Effector memory CD8-positive, alpha-beta T cell (primary cell): ENCODE measurements at places on chromosomes 5 and 9.

DNA sequence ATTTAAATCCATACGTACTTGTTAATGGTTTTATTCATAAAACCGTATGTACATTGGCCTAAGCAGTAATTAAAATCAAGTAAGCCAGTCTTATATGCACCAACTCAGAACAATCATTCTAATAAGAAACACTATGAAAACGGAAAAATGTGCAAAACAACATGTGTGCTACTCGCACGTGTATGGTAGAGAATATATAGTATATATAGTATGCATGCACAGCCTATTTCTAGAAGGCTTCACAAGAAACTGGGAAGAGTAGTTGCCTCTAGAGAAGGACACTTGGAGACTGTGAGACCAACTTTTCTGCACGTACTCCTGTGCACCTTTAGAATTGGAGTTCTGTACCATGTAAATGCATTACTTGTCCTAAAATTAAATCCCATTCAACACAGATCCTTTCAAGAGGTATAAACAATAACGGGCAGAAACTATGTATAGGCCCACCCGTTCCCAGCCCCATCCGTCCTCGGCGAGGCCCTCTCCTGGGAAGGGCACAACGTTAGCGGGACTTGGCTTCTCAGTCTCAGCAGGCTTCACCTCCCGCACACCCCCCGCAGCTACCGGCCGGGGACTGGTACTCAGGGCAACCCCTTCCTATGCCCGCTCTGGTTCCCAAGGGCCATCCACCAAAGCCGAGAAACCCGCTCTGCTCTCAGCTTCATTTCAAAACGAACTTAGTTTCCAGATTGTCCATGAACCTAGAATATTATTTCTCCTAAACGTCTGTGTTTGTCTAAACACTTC lies 2.0 kb downstream of the CDC14B start:
- DNase-seq, result no peak

DNA sequence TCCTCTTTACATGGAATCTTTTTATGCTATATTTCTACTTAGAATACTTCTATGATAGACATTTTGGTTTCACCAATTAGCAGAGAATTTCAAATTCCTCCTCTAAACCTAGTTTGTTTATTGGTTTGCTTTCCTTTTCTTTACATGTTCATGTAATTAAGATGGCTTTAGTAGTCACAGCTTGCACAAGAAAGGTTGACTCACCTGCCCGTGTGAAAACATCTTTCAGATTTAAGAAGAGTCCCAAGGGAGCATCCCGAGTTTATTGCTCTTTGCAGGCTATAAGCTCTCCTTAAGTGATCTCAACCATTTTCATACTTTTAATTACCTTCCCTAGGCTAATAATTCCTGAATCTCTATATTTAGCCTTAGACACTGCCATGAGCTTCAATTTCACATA lies 28.9 kb downstream of the TYRP1 start:
- DNase-seq, result no peak

DNA sequence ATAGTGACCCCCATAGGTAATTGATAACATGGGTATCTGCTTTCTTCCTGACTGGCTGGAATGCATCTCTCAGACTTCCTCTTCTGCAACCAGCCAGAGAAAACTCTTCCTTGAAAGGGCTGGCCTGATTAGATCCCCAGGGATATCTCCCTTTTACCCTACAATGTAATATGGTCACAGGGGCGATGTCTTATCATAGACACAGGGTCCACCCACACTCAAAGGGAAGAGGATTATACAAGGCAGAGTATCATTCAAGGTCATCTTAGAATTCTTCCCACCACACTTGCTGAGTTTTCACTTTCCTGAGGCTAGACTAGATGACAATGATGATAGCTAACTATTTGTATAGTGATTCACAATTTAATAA lies 33.2 kb downstream of the TTLL11 start:
- no peak for DNase-seq

- DNase-seq, result no peak
These were observed 4.0 kb downstream of the ST6GALNAC4 start for GRCh38 chr9:127912882-127913281.

- no peak for DNase-seq
These were observed 30.4 kb upstream of the UBTD2 start for GRCh38 chr5:172313915-172314314.

GRCh38 chr9:78280982-78281668 lies 15.8 kb upstream of the PSAT1 start:
- DNase-seq, result no peak

- DNase-seq, result no peak
These were observed 81.9 kb upstream of the DHFR start for GRCh38 chr5:80736730-80737129.

- DNase-seq, result no peak
These were observed 20.3 kb upstream of the DUSP1 start for GRCh38 chr5:172791286-172791685.

DNA sequence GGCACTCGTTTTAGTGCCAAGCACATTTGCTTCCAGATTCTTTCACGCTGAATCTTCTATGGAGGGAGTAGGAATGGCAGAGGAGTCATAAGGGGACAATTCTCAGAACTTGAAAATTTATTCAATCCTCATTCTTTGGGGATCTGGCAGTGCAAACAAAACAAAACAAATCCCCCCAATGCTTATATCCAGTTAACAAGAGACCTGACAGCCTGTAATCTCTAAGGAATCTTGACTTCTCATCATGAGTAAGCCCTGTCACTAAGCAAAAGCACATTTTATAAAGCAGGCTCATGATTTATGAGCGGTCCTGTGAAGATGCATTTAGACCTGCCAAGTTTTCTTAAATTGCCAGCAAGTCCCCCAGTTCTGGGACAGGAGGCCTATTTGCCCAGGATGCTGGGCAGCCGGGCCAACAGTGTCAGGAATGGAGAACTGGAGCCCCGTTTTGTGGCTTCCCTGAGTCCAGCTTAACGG lies 513.9 kb downstream of the CTNND2 start:
- DNase-seq, result no peak

DNA sequence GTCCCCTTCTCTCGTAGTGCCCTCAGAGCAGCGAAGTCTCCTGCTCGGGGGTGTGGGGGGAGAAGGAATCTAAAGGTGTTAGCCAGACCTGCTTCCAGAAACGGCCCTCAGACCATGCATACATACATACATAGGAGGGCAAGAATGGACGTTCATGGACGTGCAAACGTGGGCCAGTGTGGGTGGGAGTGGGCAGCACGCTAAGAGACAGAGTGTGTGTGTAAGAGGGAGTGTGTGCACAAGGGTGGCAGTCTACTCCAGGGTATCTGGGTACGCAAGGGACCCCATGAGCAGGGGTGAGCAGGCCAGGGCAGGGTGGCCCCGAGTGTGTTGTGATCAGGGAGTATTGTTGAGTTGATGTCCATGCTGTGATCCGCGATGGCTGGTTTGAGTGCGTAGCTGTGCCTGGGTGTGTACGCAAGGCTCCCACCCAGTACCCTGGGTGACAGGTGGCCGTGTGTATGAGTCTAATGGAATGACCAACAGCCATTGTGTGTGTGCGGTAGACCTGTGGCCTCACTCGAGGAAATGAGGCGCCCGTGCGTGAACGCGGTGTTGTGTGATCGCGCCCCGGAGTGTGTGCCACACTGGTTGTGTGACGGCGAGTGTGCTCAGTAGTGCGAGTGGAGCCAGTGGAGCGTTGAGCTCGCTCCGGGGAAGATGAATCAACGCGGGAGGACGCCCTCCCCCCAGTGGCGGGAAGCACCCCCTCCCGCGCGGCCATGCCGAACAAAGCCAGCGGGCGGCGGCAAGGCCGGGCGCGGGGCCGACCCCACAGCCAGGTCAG lies 826 bp downstream of the GPRIN1 start:
- no peak for DNase-seq

- DNase-seq, result no peak
These were observed 104.3 kb downstream of the FGF18 start for GRCh38 chr5:171523781-171524180.

DNA sequence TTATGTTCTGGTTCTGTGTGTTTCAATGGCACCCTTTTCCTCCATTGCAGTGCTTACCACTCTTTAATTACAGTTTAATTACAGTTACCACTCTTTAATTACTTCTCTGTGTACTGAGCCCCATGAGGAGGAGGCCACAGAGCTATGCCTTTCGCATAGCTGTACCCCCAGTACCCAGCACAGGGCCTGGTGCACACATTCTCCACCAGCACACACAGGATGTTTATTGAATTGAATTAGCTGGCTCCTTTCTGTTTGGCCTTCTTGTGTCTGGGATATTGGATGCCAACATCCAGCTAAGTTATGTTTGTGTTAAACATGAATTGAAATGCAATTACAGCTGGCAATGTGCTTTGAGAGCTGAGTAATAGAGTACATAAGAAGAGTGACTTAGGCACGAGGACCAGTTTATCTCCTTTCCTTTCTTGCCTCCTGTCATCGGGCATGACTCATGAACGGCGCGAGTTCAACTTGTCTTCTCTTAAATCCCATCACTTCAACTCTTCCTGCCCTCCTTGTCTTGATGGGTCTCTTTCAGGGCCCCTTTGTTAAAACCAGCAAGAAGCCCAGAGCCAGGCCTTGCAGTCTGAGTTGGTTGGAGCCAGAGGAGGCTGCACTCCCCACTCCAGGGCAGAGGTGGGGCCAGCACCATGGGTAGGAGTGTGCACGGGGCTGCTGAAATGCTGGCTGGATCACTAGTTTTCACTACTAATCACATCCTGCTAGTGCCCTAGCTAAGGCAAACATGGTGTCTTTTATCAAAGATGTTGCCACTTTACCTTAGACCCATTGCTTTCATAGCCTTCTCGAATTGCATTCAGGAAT lies 37.4 kb downstream of the MVB12B start:
- no peak for DNase-seq

DNA sequence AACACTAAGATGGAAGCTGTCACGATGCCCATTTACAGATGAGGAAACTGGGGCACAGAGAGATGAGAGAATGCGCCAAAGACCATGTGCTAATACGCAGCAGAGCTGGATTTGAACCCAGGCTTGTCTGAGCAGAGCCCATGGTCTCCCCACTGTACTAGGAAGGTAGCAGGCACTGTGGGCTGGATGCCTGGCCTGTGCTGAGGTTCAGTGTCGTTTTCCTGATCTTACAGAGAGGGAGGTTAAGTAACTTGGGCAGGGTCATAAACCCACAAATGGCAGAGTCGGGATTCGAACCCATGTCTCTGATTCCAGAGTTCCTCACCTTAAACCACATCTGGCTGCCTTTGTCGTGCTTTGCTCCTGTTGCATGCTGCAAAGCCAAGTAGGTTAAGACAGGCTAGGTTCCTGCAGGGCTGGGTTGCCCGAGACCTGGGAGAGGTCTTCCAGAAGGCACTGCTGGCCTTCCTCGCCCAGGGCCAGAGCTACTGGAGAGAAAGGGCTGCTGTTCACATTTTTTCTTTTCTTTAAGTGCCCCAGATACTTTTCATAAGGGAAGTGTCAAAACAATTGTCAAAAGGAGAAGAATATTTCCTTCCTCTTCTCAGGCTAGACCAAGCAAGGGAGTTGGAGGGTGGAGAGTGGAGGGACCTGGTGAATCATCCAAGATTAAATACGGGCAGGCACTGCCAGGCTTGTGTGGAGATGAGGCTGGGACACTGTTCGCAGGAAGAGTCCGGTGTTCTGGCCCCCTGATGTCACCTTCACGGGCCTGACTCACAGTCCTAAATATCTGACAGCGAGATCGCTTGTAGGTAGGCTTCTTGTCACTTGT lies 3.2 kb downstream of the NEK6 start:
- no peak for DNase-seq
